ENCODE measurements at places on chromosomes 7 and 10.

GRCh38 chr10:89120931-89121763 is 86.0 kb downstream of the CH25H start:
- peak; percentile 38 for DNase-seq

- no peak for DNase-seq
These were observed 1456.1 kb downstream of the GATA3 start for GRCh38 chr10:9510626-9511025.

GRCh38 chr7:130912082-130912861 is 178.3 kb upstream of the KLF14 start:
- DNase-seq, result peak; percentile 85

DNA sequence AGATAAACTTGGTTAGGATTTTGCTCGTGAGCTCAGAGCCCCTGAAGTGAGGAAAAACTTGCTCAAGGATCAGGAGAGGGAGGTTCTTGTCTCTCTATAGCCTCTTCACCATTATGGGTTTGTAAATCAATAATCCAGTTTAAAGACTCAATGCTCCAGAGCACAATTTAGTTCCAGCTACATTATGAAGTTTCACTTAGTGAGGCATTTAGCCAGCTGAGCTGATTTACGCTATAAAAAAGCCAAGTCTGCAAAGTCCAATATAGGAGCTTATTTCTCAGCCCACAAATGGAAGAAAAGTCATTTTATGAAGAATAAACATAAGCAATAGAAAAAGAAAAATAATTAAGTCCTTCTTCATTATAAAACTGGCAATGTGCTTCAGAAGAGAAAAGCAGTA is 130.6 kb downstream of the STRA8 start:
- no peak for DNase-seq

DNA sequence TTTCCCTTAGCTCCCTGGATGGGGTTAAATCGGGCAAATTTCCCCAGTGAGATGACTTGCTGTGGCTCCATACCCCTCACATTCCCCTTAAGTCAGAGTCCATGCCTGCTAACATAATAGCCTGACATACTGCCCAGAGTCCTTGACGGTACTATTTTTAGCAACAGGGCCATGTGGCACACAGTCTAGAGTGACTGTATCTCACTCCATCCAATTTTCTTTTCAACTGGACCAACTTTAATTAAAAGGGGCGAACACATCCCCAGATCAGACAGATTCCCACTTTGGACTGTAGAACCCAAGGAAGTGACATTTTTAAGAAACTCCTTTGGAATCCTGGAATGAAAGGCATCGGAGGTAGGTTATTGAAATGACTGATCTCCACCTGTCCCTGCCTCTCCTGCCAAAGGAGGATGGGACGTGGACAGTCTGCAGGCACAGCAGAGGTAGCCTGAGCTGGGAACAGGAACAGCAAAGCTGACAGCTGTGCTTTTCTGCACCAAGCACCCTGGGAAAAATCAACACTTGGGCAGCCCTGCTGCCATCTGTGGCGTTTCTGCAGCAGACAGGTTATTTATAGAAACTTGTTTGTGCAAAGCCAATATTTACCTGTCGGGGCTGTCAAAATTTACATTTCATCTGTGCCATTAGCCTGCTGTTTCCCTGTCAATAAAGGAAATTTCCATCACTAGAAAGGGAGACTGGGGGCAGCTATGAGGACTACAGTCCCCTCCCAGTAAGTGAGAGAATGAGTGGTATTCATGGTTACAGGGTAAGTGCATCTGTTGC is 221.5 kb upstream of the AOAH start:
- no peak for DNase-seq

- DNase-seq, result no peak
These were observed 106.1 kb downstream of the C10orf90 start for GRCh38 chr10:126564326-126564888.

GRCh38 chr7:8591289-8591688 is 157.9 kb downstream of the NXPH1 start:
- no peak for DNase-seq

- DNase-seq, result no peak
These were observed 160.6 kb downstream of the ST7 start for GRCh38 chr7:117113871-117114270.

- no peak for DNase-seq
These were observed 84.3 kb upstream of the SORCS3 start for GRCh38 chr10:104556831-104557230.

DNA sequence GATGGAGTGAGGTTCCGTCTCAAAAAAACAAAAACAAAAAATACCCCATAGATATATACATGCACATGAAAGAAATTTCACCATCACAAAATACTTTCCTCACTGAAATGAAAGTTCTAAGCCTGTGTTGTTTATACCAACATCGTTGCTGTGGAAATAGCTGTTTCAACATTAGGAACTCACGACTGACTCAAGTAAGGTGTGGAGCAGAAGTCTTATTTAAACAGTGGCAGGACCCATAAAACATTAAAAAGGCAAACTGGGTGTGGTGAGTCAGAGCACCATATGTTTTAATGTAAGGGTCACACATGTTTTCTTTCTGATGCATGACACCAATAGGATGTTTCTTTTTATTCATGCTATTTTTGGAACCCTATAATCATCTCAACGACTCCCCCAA is 48.3 kb downstream of the BAIAP2L1 start:
- peak; percentile 68 for DNase-seq

- DNase-seq, result no peak
These were observed 1117.3 kb downstream of the SORCS3 start for GRCh38 chr10:105758209-105758998.
